ENCODE measurements at places on chromosomes 16 and 17.

- DNase-seq = no peak
Measured at GRCh38 chr16:65384441-65384840, 262.6 kb upstream of the CDH11 start.

DNA sequence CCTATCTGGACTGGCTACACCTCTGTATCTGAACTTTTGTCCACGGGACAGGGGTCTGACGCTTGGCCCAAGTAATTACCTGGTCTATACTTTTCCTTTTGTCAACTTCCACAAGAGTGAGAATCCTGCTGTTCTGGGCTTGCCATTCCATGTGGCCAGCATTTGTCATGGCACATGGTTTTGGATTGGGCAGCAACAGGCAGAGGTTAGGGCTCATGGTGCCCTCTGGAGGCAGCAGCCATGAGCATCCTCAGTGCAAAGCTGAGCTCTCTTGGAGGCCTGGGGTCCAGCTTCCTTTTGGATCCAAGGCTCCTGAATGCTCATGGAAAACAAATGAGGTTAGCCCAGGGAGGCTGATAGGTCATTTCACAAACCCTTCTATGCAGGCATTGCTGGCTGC, 7.5 kb upstream of the EDC4 start:
- DNase-seq = no peak

GRCh38 chr17:81737947-81738800, 26.1 kb downstream of the SLC25A10 start:
- DNase-seq = no peak

- no peak for DNase-seq
Measured at GRCh38 chr16:68126395-68126794, 41.2 kb downstream of the NFATC3 start.

GRCh38 chr17:28488533-28489276, 15.3 kb downstream of the SLC13A2 start:
- no peak for DNase-seq

DNA sequence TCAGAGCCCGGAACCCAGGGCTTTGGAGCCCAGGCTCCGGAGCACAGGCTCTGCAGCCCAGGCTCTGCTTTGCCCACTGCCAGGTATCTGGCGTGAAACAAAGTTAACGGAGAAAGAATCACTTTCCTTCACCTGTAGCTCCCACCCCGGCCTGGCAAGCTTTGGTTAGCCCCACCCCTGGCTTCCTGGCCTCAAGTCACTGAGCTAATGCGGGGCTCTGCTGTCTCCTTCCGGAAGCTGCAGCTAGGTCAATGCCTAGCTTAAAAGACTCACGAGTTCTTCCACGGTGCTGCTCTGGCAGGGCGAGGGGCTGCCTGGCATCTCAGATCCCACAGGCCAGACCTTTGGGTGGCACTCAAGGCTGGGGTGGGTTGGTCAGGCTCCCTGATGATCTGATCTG, 21.1 kb upstream of the SPPL2C start:
- no peak for DNase-seq

DNA sequence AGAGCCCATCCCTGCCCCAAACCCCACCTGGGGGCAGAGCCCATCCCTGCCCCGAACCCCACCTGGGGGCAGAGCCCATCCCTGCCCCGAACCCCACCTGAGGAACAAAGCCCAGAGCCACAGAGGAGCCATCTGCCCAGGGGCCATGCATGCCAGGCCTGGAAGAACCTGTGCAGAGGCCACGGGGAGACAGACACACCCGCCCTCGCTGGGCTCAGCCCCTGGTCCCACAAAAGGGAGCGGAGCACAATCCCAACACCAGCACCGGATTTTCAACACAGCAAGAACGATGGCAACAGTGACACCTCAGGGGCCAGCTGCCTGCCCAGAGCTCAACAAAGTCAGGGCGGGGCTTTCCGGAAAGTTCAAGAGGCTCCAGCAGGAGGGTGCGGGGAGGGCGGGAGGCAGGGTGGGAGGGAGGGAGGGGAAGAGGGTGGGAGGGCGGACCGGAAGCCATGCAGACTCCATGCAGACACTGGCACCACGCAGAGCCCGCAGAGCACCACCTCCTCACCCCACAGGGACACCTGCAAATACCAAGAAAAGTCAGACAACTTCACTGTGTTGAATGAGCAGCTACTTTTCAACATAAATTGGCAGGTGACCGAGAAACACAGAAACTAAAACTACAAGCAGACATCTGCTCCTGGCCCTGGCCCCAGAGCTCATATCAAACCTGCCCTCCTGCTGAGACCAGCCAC, 27.9 kb upstream of the C16orf95 start:
- peak; percentile 11 for DNase-seq

DNA sequence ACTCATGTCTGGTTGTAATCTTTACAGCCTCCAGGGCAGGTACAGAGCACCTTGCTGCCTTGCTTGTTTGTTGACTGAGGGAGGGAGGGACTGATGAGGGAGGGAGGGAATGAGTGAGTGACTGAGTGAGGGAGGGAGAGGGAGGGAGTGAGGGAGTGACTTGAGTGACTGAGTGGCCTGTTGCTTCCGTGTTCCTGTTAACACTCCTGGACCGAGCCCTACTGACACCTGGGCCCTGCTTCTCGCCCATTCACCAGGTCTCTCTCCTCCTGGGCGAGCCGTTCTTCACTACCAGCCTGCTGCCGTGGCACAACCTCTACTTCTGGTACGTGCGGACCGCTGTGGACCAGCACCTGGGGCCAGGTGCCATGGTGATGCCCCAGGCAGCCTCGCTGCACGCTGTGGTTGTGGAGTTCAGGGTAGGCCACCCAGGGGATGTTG, 41.2 kb downstream of the PRMT7 start:
- DNase-seq = no peak

- DNase-seq = no peak
Measured at GRCh38 chr16:23840310-23840709, 4.5 kb downstream of the PRKCB start.

- DNase-seq = no peak
Measured at GRCh38 chr16:28136751-28137434, 73.4 kb upstream of the GSG1L start.

DNA sequence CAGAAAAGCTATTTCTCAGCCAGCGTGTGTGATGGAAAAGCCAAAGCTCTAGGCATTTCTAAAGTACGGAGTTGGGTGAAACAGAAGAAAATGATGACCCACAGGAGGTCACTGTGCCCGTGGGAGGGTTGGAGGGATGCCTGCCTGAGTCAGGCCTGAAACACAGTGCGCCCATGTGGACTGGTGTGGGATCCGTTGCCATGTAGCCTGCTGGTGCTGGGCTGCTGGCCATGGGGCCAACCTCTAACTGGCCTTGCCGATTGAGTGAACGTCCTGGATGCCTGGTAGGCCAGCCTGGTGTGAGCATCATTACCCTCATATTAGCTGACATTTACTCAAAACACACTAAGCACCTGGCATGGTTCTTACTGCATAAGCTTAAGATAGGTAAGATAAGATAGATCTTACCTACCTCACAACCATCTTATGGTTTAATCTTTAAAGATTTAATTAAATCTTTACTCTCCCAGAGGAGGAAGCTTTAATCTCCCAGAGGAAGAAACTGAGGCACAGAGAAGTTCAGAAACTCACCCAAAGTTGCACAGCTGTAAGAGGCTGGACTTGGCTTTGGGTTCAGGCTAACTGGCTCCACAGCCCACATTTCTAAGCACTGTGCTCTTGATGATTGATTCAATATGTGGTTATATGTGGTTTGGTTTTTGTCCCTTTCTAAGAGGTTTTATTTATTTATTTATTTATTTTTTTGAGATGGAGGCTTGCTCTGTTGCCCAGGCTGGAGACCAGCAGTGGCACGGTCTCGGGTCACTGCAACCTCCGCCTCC, 15.7 kb downstream of the MGAT5B start:
- DNase-seq = no peak

DNA sequence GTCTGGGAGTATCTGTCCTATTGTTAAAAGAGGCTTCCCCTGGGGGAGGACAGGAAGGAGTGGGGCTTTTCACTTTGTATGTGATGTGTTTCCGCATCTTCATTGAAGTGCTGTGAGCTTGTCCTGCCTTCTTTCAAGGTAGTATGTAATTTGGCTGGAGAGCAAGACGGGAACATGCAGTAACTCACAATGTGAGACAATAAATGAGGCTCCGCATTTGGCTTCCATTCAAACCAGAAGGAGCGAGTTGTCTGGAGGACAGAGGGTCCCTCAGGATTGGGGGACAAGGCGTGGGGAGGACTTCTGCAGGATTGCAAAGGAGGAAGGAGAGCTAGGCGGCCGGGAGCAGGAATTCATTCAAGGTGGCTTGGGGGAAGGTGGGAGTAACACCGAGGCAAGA, 203.5 kb downstream of the RBFOX3 start:
- no peak for DNase-seq

GRCh38 chr17:11628831-11629230, 30.6 kb downstream of the DNAH9 start:
- no peak for DNase-seq

- DNase-seq = no peak
Measured at GRCh38 chr16:30485818-30486436, 13.4 kb downstream of the ITGAL start.

DNA sequence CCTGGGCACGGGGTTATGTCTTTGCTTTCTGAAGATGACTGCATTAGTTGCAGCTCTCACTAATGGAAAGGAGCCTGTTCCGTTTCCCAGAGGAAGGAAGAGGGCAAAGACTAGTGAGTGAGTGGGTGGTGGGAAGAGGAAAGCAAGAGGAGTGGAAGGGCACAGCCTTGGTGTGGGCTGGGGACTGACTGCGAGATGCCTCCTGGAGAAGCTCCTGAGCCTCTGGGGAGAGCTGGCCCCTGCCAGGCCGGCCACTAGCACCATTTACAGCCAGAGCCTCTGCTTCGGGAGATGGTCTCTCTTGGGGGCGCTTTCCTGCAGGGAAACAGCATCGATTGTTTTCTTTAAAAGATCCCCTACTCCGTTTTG, 825 bp upstream of the RHBDL3 start:
- no peak for DNase-seq

DNA sequence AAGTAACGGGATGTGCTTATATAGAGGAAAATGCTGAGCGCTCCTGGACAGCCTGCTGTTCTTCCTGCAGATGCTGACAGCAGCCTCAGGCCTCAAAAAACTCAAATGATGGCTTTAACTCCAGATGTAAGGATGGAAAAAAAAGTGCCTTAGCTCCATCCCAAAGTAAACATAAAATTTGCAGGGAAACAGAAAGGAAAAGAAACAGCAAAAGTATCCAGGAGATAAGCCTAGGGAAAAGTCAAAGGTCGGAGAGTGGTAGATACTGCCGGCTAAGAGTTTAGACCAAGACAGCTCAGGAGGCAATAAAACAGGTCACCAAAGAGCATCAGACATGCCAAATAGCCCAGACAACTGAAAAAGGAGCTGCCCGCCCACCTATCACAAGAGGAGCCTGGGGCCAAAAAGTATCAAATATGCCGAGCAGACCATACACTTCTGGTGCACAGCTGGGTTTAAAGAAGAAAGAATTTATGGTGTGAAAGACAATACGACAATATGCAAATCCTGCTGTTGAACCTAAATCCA, 6.9 kb downstream of the KRT31 start:
- DNase-seq = no peak

GRCh38 chr16:66366433-66367299, at the start of gene CDH5:
CDH5 (plus strand) TSS chr16:66366691; CDS start chr16:66379338, 12,647 bp downstream.
- no peak for DNase-seq

DNA sequence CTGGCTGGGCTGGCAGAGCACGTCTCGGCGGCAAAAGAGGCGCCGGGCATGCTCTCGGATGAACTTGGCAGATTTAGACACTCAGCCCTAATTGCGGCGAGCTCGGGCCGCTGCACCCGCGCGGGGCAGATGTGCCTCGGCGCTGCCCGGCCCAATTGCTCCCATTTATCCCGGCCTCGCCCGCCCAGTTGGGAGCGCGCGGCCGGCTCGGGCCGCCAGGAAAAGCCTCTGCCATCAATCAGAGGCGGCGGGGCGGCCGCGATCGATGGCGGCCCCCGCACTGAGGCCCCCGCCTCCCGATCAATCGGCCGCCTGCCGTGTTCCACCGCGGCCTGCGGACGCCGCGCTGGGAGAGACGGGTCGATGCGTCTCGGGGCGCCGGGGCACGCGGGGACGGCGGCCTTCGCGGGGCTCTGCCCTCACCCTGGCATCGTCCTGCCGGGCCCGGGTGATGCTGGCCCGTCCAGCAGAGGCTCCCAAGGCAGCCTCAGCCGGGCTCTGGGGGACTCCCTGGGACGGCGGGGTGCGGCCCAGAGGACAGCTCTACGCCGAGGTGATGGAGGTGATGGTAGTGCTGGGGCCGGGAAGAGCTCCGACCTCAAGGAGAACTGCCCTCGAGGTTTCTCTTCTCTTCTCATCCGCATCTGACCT, 200.9 kb upstream of the N4BP1 start:
- no peak for DNase-seq

Measured in stimulated activated CD8-positive, alpha-beta memory T cell treated with anti-CD3 and anti-CD28 coated beads, Interleukin-7, amount 100 ng/mL, for 1 hour (primary cell).